ENCODE measurements at places on chromosomes 2 and 18.

DNA sequence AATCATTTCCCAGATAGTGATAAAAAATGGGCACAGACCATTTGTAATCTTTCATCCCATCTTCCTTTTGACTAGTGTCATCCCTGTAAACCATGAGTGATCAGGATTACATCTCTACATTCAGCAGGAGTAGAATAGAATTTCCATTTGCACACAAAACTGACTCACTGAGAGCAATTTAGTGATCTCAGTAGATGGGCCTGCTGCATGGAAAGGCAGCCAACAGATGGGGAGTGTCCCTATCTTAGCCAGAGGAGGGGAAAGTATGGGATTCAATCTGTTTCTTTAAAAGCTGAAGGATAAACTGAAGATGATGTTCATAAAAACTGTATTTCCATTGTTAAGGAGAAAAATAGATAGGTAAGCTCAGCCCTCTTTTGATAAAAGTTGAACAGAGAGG lies 441.7 kb downstream of the ZNF521 start:
- no peak for DNase-seq

DNA sequence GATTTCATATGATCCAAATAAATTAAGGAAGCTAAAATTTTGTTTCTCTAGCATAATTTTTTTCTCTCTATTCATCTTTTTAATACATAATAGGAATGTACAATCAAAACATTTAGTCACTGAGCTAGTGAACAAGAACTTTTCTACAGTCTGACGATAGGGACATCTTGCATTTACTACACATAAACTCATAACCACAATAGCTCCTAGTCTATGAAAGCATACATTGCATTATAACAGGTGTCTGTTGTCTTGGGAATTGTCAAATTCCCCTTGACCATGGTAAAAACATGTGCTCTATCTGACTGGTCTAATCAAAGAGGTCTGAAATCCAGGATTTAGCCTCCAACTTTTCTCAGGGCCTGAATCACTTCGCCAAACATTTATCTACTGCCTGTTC lies 144.8 kb downstream of the FAM124B start:
- DNase-seq, result no peak

- DNase-seq, result no peak
These were observed 39.3 kb downstream of the CBLN2 start for GRCh38 chr18:72504866-72505265.

GRCh38 chr18:47254341-47254939 lies 3.0 kb upstream of the SKOR2 start:
- no peak for DNase-seq

DNA sequence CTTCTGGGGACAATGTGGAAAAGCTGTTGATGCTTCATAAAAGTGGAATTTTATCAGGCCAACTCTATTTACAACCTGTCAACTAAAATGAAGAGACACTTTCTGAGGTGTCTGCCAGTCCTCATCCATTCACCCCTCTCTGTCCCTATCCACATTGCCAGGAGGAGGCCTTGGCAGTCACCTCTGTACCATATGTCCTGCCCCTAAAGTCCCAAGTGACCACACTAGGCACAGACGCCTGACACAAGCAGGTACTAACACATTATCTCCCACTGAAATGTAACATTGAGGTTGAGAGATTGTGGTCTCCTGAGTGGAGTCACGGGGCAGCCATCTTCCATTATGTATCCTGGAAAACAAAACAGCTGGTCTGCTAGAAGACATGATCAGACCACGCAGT lies 71.4 kb downstream of the OSBPL1A start:
- DNase-seq, result peak; percentile 51

DNA sequence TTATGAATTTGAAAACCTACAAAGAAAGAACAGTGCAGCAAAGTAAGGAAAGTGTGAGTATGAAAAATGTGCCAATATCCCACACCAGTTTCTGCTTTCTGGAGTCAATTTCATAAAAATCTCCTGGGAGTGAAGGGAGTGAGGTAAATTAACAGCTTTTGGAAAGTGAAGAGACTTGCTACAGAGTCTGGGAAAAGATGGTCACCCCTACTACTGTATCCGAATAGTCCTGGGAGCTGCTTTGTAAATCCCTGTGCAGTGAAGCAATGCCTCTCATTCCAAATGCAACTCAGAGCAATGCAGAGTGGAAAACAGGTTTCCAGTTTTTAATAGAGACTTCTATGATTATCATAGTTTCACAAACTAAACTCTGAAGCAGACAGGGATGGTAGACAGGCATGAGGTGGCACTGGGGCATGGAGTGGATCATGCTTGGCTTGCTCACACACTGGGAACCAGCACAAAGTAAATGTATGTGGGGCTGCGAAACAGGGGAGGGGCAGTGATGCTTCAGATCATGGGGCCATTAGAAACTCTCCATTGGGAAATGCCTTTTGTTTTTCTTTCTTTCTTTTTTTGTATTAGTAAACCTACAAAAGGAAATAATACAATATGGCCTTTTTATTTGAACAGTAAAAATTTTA lies 10.6 kb downstream of the COL5A2 start:
- no peak for DNase-seq

GRCh38 chr18:5893956-5894610 lies 1.2 kb downstream of the TMEM200C start:
- peak; percentile 41 for DNase-seq

DNA sequence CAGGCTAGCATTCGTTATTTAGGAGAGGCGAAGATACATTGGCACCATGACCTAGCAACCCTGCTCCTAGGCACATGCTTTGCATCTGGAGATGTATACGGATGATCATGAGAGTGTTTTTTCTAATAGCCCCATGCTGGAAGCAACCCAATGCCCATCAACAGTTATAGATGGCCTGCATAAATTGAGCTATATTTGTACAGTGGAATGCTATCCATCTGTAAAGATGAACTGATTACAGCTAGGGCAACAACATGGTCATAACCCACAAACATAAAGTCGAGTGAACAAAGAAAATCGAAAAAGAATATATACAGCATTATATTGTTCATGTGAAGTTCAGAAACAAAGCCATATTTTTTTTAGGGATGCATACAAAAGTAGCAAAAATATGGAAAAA lies 20.6 kb upstream of the CHRNA1 start:
- no peak for DNase-seq

- DNase-seq, result no peak
These were observed 229.4 kb upstream of the MYT1L start for GRCh38 chr2:2560374-2561015.

GRCh38 chr2:169082995-169083394 lies 13.6 kb downstream of the DHRS9 start:
- no peak for DNase-seq

- DNase-seq, result no peak
These were observed 10.3 kb upstream of the CTAGE1 start for GRCh38 chr18:22427822-22428549.

GRCh38 chr2:144522176-144522896 lies 2.4 kb upstream of the ZEB2 start:
- no peak for DNase-seq

DNA sequence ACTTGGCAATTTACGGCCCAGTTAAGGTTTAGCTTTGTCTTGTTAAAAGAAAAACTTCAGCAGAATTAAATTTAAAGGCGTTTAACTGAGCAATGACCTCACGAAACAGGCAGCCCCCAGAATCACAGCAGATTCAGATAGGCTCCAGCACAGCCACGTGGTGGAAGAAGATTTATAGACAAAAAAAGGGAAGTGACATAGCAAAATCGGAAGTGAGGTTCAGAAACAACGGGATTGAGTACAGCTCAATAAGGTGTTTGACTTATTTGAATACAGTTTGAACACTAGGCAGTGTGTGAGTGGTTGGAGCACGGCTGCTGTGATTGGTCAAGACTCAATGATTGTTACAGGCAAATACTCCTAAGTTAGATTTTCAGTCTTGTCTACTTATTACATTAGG lies 79.8 kb downstream of the MOGAT1 start:
- no peak for DNase-seq

DNA sequence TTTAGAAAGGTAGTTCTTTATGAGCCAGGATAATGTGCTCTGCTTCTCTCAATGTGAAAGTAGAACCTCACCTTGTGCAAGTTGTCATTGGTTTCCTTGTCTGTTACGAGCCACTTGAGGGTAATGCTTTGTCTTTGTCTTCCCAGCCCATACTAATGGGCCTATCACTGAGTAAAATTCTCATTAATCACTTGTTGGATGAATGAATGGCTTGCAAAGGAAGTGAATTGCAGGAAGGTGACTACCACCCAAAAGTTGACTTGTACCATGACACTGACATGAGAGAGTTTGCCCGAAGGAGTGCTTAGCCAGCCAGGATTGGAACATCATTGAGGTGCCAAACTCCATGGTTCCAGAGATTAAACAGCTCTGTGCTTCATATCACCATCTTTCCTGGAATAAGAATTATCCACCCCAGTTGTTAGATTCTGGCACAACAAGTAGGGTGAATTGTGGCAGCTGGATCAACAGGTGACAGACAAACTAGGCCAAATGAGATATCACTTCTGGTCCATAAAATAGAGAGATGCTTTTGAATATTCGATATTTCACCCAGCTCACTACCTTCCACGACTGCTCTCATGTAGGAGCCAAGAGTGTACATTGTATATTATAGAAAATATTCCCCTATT lies 20.5 kb upstream of the CD28 start:
- no peak for DNase-seq

- DNase-seq, result no peak
These were observed 73.4 kb upstream of the ID2 start for GRCh38 chr2:8608411-8608954.

DNA sequence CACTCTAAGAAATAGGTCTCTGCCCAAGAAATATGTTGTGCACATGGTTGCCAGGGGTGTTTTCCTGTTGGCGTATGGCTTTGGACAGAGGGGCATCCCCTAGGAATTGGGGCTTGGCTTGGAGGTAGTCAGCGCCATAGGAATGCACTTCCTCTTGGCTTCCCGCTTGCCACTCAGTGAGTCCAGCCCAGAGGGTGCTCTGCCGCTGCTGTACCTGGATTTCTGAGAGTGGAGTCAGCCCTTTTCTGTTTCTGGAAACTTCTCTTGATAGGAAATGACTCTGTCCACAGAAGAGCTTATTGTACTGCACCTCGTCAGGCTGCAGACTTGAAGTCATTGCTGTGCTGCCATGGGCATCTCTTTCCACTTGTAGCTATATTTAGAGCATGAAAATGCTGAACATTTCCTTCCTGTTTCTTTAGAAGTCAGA lies 116.7 kb upstream of the MGAT5 start:
- DNase-seq, result no peak

DNA sequence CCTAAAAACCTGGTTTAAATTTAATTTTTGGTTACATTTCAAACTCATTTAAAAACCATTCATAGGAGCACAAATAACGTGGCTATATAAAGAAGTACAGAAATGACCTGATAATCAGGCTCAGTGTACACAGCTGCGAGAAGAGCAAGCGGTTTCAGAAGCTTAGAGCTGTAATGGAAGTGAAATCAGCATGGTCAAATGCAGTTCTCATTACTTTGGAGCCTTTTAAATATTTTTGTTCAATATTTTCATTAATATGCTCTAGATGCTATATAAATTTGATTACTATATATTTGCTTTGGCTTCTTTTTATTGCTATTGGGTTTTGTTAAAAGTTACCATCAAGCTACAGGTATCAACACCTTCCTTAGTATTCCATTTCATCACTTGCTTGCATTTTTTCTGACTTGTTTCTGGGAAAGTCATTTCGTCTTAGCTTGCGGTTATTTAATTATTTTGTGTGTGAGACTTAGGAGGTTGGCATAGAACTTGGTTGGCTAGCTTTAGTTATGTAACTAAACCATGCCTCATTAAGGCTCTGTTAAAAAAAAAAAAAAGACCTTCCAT lies 58.7 kb downstream of the AFTPH start:
- DNase-seq, result no peak

Measured in NCI-H2171 treated with DMSO at 0.1 percent for 48 hours (cell line).